ENCODE measurements at places on chromosomes 7 and 10.

DNA sequence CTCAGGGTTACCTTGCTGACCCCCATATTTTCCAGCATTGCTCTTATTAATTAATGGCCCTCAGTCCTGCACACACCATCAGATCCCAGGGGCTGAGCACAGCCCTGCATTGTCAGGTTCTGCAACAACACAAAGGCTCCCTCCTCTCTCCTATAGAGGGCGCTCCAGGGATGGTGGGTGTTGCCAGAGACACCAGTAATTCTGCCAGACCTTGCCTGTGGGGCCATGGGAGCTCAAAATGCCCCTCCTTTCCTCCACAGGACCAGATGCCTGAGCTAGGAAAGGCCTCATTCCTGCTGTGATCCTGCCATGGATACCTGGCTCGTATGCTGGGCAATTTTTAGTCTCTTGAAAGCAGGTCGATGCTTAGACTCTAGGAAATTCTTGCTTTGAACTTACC lies 42.8 kb upstream of the PRSS58 start:
- DNase-seq = no peak

DNA sequence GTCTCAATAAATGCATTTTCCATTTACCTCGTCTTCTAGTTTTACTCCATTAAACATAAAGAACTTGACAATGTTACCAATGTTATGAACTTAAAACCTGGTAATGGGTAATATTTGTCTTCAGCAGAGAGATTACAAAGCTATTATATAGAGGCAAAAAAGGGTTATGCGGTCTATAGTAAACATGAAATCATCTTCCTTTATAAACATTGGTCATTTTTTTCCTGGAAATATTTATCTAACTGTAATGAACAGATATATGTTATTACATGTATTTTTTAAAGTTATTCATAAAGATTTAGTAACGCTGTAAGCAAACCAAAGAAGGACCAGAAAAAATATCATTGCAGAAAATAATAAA lies 1.3 kb downstream of the VWDE start:
- DNase-seq = no peak

GRCh38 chr10:1199345-1199673 lies 143.1 kb downstream of the WDR37 start:
- DNase-seq = no peak

DNA sequence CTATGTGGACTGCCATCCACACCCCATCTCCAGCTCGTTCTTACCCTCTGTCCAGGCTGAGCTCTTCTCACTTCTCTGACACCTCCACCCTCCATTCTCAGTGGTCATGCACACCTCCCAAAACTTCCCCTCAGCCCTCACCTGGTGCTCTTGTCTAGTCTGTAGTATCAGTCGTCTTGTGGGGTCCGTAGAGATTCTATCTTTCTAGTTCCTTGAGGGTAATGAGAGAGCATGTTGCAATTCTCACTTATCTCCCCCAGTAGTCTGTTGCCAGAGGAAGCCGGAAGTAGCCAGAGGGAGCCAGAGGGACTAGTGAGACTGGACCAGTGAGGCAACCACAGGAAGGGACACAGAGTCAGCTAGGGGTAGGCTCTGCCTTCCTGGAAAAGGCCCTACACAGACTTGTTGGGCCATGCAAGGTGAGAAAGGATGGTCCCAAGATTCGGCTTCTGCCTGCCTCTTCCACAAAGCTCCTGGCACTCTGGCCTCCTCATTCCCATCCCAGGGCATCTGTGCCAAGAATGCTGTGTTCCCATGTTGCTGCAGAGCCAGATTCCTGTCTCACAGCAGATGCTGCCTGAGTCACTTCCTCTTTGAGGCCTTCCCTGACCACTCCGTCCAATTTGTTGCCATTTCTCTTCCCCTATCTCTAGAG lies 50.6 kb upstream of the DUSP5 start:
- DNase-seq = no peak

DNA sequence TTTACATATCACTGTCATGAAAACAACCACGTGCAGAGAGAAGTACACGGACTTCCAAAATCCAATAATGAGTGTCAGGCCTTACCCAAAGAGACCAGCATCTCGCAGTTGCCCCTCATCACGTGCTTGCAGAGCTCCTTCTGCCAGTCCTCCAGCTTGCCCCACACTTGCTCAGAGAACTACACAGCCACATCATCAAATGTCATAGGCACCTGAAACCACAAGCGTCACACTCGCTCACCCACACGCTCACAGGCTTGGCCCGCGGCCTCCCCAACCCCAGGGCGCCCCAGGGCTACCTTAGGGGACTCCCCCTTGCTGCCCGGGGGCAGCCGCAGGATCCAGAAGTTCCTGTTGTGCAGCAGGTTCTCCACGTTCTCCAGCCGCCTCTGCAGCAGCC lies 123.4 kb upstream of the ZNF746 start:
- no peak for DNase-seq

DNA sequence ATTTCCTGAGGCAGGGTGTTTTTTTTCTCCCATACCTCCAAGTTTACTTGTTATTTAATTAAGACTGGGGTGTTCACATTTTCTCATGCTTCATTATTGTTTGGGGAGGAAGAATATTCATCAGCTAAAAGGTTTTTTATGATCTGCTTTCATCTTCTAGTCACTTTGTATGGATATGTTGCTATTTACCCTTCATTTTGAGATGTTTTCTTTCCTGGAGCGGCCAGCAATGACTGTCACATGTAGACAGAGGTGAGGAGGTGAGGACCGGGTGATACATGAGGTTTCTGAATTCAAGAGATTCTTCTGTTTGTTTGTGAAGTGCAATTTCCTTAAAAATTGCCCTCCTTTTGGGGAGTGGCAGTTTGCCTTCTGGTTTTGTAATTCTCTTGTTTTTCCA lies 261.8 kb upstream of the BMPER start:
- DNase-seq = no peak

- no peak for DNase-seq
Observed at GRCh38 chr7:1743481-1744230, 73.6 kb downstream of the ELFN1 start.

- DNase-seq = peak; percentile 8
Observed at GRCh38 chr7:66013938-66014337, 31.9 kb upstream of the GUSB start.

GRCh38 chr10:48725708-48726107 lies 41.0 kb downstream of the WDFY4 start:
- DNase-seq = no peak

DNA sequence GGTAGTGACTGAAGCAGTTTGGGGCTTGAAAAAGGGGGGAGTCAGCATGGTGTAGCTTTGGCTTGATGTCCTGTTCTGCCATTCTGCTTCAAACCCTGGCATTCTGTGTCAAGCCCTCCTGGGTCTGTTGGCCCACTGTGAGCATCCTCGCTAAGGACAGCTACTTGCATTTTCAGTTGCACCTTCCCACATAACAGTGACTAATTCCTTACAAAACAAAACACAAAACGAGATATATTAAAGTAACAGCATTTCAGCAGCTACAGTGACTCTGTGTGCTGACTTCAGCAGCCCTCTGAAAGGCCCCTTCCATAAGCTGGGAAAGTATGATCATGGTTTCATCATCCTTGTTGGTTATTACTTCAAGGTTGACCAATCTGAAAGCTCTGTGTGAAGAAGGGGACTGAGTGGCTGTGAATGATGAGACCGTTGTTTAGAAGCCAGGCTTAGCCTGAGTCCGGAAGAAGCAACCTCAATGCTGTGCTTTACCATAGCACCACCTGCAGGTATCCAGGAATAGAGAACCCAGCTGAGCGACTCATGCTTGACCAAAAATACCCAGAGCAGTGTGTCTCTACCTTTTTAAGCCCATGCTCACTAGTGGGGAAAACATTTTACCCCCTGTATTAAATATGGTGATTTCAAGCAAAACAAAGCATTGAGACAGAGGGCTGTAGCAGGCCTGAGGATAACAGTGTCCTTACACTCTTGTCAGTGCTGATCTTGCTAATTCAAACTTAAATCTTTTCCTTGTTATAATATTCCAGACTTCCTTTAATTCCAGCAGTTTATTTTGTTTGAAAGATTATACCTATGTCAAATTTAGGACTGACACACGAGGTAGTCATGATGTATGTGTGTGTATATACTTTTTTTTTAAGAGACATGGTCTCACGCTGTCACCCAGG lies 42.6 kb upstream of the CC2D2B start:
- DNase-seq = peak; percentile 38

DNA sequence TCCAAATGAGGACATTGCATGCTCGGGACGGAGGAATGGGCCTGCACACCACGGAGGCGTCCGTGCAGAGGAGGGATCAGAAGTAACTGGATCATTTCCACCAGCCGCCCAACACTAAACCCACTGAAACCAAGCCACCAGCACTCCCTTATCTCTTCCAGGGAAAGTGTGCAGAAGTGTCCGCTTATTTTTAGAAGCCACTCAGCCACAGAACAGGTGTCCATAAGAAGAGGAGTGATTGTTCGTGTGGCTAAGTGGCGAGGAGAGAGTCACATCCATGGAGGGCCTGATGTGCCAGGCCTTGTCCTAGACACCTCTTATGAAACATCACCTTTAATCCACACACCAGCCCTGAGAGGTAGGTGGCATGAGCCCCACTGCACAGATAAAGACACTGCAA lies 407.9 kb upstream of the NPVF start:
- DNase-seq = no peak

GRCh38 chr10:28719789-28720436 lies 42.6 kb downstream of the BAMBI start:
- DNase-seq = no peak

- no peak for DNase-seq
Observed at GRCh38 chr10:108684431-108684830, 1238.9 kb downstream of the XPNPEP1 start.

- no peak for DNase-seq
Observed at GRCh38 chr10:20993830-20994527, 96.9 kb upstream of the NEBL start.

DNA sequence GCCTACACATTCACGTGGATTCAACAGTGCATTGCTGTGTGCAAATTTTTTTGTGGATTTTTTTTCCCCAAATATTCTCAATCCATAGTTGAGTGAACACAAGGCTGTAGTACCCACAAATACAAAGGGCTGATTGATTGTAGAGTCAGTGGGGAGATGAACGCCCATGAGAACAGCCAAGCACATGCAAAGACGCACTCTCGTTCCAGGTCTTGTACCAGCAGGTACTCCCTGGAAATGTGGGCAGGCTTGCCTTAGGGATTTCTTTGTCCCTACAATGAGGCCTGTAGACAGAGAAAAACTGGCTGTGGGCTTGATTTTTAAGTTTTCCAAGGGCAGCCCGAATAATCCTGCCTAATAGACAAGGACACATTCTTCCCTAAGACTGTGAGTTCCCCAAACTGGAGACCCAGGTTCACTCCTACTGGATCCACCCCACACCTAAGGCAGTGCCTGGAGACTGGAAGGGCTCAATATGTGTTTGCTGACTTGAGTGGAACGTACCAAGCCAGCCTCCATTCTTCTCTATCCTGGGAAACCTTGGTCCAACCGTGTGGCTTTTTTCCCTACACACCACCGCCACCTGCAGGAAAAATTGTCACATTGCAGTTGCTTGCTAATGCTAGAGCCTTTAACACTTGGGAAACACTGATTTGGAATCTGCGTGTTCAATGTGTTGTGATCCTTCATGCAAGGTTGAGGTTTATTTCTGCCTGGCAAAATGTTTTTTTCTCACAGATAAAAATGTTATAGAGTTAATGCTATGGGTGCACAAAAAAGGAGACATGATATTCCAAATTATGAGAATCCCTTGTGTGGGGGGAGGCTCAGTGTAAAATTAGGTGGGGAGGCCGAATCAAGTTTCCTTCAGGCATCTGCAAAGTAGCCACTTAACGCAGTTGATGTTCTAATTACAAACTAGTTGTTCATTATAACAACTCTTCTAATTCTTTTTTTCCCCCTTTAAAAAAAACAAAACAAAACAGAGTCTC lies 49.3 kb downstream of the PPP1R17 start:
- peak; percentile 81 for DNase-seq

GRCh38 chr7:67940400-67940799 lies 943.8 kb downstream of the TYW1 start:
- DNase-seq = no peak

GRCh38 chr7:133805426-133805825 lies 321.7 kb upstream of the LRGUK start:
- no peak for DNase-seq

- no peak for DNase-seq
Observed at GRCh38 chr10:48219194-48219593, 55.3 kb downstream of the FRMPD2 start.
